Hepatic stellate cell (primary cell): ENCODE measurements at places on chromosomes 2 and 18.

DNA sequence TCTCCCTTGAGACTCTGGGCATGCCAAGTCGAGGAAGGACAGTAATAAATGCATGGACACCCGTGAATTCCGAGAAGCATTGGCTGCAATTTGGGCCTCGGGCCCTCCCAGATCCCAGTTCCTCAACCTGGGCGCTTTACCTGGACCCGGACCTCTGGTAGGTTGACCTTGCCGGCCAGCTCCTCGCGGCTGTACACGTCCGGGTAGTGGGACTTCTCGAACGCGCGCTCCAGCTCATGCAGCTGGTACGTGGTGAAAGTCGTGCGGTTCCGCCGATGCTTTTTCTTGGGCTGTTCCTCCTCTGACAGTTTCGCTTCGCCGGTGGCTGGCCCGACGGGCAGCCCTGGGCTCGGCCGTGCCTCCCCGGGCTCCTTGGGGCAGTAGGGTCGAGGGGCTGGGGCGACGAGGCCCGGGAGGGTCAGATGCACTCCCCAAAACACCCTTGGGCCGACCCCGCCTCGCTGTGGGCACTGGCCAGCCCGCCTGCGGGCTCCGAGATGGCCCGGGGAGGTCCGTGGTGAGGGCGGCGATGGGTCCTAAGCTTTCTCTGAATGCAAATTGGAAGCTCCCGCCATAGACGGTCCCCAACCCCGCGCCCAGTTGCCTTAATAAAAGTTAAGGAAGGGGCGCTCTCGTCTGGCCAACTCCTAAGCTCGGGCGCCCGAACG is 899 bp downstream of the RAX start:
- DNase-seq = peak; percentile 14

GRCh38 chr2:37792366-37792765 is 120.9 kb upstream of the CDC42EP3 start:
- no peak for DNase-seq

- DNase-seq = no peak
These were observed 116.8 kb upstream of the NFATC1 start for GRCh38 chr18:79278896-79279295.

GRCh38 chr18:79211844-79212243 is 142.7 kb downstream of the ATP9B start:
- DNase-seq = no peak

GRCh38 chr2:23850564-23851256 is 76.2 kb downstream of the ATAD2B start:
- DNase-seq = no peak

DNA sequence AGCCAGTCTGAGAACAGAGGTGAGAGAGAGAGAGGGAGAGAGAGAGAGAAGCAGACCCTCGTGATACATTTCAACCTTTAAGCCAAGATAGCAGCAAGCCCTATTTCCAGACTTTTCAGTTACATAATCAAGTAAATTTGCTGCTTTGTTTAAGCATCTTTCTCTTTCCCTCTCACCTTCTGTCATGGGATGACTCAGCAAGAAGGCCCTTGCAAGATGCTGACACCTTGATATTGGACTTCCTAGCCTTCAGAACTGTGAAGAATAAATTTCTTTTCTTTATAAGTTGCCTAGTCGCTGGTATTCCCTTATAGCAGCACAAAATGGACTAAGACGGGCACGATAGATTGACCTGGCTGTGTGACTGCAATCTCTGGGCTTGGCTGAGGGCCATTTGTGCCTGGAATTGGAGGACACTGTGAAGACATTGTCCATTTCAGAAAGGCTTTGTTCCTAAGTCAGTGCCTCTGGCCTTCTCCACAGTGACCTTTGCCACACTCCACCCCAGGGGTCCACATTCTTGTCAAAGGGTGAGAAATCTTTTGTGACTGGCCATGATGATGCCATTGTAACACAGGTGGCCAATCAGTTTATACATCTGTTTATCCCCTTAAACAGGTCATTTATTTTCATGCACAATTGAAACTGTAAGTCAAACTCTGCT is 51.3 kb upstream of the ITSN2 start:
- no peak for DNase-seq

DNA sequence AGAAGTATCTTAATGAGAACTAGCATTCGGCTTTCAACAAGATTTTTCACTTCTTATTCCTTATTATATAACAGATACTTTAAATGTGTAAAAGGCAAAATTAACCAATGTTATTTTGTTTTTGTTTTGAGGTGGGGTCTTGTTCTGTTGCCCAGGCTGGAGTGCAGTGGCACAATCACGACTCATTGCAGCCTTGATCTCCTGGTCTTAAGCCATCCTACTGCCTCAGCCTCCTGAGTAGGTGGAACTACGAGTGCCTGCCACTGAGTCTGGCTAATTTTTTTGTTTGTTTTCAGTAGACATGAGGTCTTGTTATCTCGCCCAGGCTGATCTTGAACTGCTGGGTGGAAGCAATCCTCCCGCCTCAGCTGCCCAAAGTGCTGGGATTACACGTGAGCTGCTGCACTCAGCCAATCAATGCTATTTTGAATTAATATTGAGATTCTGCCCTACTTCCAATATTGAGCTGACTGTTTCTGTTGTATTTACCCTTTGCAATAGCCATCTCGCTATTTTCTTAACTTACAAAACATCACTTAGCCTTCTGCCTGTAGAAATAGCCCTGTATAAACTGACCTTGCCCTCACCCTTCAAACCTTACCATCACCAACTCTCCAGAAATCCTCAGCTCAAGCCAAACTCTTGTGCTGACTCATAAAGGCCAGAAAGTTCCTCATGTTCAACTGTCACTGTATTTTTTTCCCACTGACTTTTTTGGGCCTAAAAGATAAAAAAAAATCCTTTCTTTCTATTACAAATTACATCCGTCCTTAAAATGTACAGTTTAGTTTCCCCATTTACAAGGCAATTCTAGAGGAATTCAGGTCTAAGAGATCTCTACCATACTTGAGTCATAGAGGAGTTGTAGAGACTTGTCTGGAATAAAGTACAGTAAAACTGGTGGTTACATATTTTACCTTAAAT is 94.3 kb downstream of the OLA1 start:
- DNase-seq = peak; percentile 42

DNA sequence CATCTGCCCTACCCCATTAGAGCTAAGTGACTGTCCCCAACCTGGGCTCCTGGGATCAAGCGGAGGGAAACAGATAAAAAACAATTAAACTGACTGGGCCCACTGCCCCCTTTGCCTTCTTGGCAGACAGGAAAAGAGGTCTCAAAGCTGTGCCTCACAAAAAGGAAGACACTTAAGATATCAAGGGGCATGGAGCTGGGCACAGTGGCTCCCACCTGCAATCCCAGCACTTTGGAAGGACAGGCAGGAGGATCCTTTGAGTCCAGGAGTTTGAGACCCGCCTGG is 75.2 kb upstream of the SP3 start:
- no peak for DNase-seq

DNA sequence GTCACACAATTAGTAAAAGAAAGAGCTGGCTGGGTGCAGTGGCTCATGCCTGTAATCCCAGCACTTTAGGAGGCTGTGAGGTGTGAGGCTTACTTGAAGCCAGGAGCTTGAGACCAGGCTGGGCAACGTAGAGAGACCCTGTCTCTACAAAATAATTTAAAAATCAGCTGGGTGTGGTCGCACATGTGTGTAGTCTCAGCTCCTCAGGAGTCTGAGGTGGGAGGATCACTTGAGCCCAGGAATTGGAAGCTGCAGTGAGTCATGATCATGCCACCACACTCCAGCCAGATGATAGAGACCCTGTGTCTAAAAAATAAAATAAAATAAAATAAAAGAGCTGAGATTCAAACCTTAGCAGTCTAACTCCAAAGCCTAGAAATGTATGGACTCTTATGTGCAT is 39.0 kb upstream of the NEDD4L start:
- DNase-seq = no peak

GRCh38 chr2:105546628-105546974 is 147.8 kb upstream of the FHL2 start:
- no peak for DNase-seq

- DNase-seq = no peak
These were observed 106.4 kb downstream of the PID1 start for GRCh38 chr2:229164545-229165249.

DNA sequence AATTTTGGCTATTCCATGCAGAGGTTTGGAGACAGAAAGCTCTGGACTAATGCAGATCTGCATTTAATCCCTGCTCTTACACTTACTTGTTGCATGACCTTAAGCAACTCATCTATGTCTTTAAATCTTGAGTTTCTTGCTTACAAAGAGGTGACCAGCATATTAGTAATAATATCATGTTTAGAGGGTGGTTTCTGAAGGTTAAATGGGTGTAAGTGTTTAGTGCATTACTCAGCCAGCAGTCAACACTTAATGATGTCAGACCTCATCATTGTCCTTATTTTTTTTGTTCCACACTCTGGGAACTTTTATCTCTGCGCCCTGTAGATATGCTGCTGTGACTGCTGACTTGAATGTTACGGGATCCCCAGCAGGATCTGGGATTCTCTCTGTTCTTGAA is 1.7 kb downstream of the IL1RL1 start:
- no peak for DNase-seq

DNA sequence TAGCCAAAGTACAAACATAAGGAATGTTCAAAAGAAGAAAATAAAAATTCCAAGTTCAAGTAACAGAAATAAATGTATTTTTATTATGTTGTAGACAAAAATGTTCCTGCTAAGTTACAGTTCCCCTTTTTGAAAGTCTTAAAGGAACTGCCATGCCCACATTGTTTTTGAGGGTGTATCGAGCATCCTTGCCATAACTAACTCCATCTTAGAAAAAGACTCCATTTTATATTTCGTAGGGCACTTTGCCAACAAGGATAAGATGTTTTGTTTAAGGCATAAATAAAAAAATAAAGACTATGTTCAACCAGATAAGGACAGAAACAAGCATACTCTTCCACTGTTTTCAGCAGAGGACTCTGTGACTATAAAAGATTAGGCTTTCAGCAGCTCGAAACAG is 67.3 kb downstream of the TMEM237 start:
- no peak for DNase-seq

DNA sequence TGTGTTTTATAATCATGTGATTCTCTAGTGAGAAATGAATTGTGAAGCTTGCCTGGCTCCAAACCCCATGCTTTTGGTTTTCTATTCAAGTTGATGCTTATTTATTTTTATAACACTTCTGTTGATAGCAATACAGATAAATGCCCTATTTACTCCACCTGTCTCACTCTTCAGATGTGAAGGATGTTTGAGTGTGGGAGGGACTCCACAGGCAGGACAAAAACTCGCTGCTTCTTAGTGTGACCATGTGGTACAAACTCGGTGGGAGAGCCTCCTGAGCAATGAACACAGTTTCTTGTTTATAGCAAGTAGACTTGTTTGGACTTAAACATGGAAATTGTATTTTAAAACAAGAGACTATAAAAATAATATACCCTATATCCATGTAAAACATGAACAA is 219.7 kb downstream of the GULP1 start:
- no peak for DNase-seq
